ENCODE measurements at places on chromosomes 1 and 21.

GRCh38 chr1:176220100-176220689 lies 13.1 kb upstream of the COP1 start:
- DNase-seq, result no peak

GRCh38 chr1:187009320-187009719 lies 180.6 kb downstream of the PLA2G4A start:
- DNase-seq, result no peak

GRCh38 chr1:207820568-207821463 lies 69.0 kb downstream of the CD46 start:
- no peak for DNase-seq

DNA sequence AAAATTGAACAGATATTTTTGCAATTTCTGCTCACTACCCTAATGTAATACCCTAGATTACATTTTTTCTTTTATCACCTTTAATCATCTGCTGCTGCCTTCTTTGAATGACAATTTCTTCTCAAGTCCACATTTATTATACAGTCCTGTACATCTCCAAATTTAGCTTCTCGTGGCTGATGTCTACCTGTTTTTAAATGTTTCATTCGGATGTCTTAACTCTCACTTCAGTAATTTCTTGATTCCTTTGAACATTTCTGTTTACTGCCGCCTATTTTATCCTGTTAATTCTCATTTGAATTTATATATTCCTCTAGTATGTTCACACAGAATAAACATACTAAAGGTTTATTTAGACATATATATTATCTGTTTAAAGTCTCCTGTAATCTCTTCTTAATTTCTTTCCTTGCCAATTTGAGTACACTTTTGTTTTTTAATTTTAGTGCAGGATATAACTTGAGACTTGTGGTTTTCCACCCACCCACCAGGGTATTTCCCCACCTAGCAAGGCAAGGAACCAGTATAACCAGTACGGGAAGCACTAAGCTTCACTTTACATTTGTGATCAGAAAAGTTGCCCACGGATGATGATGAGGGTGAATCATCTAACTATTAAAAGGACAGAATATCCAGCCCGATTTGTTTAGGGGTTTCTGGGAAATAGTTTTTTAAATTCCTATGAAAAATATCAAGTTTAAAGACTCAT lies 12.7 kb downstream of the INSL5 start:
- DNase-seq, result no peak

DNA sequence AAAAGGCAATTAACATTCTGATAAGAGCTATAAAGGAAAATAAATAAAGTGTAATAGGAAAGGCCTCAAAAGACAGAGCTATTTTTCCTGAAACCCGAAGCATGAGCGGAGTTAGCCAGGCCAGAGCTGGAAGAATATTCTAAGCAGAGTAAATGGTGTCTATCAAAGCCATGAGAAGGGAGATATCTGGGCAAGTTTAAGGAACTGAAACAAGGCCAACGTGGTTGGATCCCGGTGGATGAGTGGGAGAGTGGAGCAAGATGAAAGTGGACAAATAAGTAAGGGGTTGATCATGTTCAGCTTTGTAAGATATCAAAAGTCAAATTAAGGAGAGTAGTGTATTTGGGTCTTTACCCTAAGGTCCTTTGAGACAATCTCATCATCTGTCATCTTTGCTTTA lies 234.0 kb downstream of the TM2D1 start:
- DNase-seq, result no peak
